Left lung (tissue), 14 donors: ENCODE measurements at places on chromosomes 2 and 18.

DNA sequence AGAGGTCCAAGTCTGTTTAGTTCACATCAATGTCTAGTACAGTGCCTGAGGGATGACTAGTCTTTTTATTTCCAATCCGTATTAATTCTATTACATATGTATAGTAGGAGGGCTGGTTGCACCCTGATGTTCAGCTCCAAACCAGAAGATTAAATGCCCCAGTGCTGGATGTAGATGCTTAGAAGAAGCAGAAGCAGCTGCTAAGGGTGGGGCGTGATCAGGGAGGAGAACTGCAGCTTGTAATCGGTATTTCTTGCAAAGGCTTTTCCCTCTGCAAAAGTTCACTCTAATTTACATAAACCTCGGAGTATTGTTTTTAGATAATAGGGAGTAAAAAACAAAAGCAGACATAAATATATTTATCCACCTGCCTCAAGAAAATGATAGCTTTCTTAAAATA lies 145.3 kb upstream of the ITGA4 start:
- no peak for DNase-seq

GRCh38 chr2:41127351-41127750 lies 675.5 kb upstream of the SLC8A1 start:
- DNase-seq = no peak

DNA sequence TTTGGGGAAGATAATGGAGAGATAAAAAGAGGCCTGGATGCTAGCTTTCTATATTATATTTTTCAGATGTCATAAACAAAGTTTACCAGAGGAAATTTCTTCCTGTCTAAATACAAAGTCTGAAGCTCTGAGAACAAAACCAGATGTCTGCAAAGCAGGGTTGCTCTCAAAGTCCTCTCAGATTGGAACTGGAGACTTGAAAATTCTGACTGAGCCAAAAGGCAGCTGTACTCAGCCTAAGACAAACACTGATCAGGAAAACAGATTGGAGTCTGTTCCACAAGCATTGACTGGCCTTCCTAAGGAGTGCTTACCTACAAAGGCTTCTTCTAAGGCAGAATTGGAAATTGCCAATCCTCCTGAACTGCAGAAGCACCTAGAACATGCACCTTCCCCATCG lies 25.1 kb downstream of the KDM3A start:
- no peak for DNase-seq

DNA sequence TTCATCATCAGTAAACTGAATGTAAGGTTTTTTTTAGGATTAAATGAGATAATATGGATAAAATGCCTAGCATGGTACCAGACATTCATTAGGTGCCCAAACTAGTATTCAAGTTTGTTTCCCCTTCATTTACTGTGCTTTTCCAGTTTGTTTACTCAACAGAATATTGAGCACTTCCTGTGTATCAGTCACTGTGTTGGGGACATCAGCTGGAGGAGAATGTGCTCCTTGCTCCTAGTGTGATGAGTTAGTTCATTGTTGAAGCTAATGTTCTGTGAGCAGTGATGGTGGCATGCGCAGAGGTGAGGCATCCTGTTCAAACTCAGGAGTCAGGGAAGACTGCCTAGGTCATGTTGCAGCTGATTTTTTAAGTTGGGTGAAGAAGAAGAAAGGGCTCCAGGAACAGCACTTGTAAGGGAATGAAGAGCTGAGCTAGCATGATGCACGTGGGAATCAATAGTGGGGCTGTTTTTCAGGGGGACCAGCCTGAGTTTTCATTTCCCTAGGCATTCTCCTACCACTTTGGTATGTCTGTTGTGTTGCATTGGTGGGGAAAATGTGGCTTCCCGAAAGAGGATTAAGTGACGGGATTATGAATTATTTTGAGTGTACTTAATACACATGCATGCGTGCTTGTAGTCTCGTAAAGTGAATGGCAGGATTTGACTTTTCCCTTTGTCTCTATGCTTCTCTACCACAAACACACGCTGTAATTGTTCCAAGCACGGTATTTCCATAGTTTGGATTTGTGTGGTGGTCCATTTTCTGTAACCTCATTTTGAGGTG lies 23.7 kb downstream of the TTLL4 start:
- no peak for DNase-seq

GRCh38 chr2:96449637-96450036 lies 55.5 kb downstream of the NEURL3 start:
- no peak for DNase-seq

- no peak for DNase-seq
These were observed 51.4 kb upstream of the MRPL33 start for GRCh38 chr2:27720004-27720551.

DNA sequence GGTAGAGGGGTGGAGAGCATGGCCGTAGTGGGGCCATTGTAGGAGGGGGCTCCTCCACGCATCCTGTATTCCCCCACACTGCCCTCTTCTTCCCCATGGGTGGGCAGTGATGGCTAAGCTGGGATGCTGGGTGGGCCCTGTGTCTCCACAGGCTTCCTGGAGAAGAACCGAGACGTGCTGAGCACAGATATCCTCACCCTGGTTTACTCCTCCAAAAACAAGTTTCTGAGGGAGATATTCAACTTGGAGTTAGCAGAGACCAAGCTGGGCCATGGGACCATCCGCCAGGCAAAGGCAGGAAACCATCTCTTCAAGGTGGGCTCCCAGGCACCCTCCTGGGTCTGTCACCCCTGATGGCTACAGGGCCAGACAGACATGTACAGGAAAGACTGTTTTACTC lies 52.8 kb downstream of the MYO7B start:
- DNase-seq = no peak

GRCh38 chr2:1910592-1911246 lies 166.4 kb upstream of the PXDN start:
- no peak for DNase-seq

DNA sequence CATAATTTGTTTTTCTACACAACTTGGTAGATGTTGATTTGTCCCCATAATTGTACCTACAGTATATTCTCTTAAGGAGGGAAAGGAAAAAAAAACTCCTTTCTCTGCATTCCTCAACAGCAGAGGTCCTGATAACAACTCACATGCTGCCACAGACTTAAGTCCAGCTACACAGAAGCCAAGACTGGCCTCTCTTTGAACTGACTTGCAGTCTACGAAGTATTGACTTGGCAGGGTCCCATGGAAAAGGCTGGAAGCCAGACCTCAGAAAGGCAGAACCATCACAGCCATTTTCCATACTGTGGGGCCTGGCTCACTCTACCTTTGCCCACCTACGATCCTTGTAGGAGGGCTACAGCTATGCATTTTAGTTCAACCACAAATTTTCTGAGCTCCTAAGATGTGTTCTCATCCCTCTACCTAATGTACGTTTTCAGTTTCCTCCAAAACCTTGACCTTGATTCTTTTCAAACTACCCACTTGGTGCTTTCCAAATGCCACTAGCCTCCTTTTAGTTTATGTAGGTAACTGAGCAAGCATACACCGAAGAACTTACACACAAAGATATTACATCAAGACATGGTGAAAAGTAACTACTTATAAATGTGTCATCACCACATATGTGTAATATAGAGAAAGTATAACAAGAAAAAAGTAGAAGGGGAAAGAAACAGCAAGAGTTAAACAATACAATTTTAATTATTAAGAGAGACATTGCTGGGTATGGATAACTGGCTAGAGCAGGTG lies 12.2 kb downstream of the LONRF2 start:
- no peak for DNase-seq

DNA sequence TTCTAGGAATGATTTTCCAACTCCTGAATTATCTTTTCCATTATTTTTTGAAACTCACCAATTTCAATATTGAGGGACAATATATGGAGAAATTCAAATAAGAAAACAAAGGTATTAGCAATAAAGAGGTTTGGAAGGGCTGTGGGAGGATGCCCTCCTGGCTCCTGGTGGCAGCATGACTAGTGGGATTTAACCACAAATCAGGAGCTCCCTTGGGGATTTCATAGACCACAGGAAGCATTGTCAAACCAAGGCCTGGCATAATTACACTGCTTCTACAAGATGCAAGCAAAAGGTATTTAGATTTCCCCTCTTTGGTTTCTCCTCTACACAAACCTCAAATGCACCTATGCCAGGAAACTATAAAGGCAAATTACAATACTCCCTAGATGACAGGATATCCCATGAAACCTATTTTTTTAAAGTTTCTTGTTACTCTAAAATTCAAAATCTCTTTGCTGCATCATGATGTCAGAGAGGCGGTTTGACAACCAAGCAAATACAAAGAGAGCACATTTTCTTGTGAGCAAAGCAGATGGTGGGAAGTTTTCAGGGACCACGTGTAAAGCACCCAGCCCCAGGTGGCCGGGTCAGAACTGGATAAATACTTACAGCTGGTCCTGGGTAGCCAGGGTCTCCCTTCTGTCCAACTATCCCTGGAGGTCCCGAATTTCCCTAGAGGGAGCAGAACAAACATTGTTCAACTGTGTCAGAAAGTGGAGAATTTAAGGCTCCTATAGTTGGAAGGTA lies 67.9 kb downstream of the COL6A3 start:
- DNase-seq = no peak

GRCh38 chr2:86593266-86593665 lies 30.0 kb upstream of the CHMP3 start:
- DNase-seq = no peak

DNA sequence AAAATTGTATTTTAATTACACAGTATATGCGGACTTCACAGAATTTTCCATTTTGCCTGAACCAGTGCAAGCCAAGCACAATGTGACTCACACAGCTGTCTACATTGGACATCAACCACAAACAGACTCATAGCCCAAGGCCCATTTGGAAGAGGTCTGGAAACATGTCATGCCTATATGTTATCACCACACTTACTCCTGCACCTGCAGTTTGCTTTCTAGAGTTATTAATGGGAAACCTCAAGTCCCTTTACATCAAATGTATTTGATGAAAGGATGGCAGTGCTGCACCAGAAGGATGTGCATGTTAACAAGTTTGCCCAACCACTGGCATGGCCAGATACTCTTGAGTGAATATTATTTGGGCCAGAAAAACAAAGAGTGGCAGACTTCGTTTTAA lies 548.9 kb upstream of the CDH2 start:
- DNase-seq = no peak

- no peak for DNase-seq
These were observed 337.4 kb downstream of the LPIN1 start for GRCh38 chr2:12083713-12084419.

GRCh38 chr2:118464546-118465265 lies 376.4 kb downstream of the INSIG2 start:
- DNase-seq = no peak

- DNase-seq = peak; percentile 53
These were observed 146.6 kb downstream of the RDH14 start for GRCh38 chr2:18413676-18414396.

DNA sequence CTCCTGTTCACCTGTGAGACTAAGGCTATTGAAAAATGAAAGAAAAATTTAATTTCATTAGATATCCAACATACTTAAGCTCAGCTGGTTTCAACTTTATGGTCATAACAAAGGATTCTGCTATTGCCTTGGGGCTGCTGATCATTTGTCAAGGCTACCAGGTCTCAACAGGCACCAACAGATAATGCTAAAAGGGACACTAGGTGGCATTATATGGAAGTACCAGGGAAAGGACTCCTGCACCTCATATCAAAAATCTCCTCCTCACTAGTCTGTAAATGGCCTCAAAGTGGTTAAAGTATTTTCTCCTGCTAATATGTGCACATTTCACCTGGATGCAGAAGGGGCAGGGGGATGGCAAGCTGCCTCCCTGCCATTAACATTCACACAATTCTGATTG lies 167.9 kb upstream of the REG3A start:
- DNase-seq = no peak

- no peak for DNase-seq
These were observed 126.2 kb downstream of the NAT8 start for GRCh38 chr2:73516033-73516432.

DNA sequence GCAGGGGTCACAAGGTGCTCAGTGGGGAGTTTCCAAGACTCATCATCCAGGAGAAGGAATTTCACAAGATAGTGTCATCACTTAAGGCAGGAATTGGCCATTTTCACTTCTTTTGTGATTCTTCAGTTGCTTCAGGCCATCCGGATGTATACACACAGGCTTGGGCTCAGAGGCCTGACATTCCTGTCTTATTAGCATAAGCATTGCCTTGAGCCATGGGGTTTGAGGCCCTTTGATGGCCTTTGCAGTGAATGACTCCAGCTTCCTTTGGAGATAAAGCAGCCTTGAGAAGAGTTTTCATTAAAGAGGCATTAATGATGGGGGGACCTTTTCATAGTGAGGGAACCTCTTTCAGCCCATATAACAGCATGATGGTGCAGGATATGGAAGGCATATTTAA lies 366.0 kb upstream of the CNTNAP5 start:
- no peak for DNase-seq

- no peak for DNase-seq
These were observed 96.8 kb upstream of the TRIB2 start for GRCh38 chr2:12619975-12620374.

DNA sequence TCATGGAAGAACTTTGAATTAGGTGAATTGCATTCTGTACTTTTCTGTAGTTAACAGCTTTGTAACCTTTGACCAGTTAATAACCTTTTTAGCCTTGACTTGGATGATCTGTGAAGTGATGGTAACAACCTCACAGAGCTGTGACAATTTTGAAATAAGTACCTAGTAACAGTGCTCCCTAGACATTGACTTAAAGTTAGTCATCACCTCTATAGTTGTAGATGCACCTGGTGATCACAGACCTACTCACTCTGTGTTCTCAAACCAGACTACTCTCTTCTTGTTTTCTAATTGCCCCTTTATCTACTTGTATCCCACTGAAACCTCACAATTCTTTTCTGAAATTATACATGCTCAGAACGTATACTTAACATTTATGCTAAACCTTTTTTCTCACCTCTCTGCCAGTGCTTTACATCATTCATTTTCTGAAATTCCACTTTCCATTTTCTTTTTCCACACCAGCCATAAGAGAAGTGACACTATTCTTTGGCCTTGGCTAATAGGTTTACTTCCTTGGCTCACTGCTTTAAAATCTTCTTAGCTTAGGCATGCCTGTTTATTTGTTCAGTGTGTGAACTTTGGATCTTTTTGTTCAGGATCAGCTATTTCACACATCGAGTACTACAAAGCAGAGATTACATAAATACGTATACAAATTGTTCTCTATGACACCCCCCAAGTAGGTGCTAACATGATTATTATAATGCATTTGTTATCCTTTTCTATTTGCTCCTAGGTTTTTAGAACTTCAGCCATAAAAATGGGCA lies 9.3 kb downstream of the YPEL5 start:
- no peak for DNase-seq

GRCh38 chr2:83584672-83585071 lies 874.4 kb downstream of the SUCLG1 start:
- DNase-seq = no peak

DNA sequence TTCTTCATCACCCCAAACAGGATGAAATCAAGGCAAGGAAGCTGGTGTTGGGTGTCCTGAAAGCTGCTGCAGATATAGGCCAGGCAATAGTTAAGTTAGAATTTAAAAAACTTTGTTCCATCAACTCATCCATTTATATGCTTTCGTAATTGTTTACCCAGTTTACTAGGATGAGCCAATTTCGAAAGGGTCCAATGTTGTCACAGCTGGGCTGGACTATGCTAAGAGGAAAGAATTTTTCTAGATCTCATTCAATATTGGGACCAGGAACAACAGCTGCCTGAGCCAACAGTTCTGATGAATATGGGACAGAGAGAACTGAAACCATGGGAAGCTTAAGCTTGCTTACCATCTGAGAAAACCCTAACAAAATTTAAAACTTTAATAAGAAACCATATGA lies 21.6 kb upstream of the SP3 start:
- DNase-seq = peak; percentile 90
